ENCODE measurements at places on chromosomes 4 and X. TPM values are rescaled to one million over a fixed set of nuclear protein-coding genes. Genes with fewer than 3 reads are reported as not detected.

GRCh38 chr4:68907788-68908700 lies 43.6 kb downstream of the UGT2A3 start:
- DNase-seq, result no peak

SCD5 gene
- 10.5 TPM for total RNA-seq

USP53 gene
- total RNA-seq, result 102 TPM

SLC9B2 gene
- total RNA-seq, result 17.5 TPM

CYBB gene
- total RNA-seq, result under 0.01 TPM

Measured in fibroblast of lung (primary cell).